ENCODE measurements at places on chromosomes 4 and X. TPM values are rescaled to one million over a fixed set of nuclear protein-coding genes. Genes with fewer than 3 reads are reported as not detected.

GRCh38 chr4:33543941-33544450 lies 2700.3 kb downstream of the ARAP2 start:
- DNase-seq, result no peak

DNA sequence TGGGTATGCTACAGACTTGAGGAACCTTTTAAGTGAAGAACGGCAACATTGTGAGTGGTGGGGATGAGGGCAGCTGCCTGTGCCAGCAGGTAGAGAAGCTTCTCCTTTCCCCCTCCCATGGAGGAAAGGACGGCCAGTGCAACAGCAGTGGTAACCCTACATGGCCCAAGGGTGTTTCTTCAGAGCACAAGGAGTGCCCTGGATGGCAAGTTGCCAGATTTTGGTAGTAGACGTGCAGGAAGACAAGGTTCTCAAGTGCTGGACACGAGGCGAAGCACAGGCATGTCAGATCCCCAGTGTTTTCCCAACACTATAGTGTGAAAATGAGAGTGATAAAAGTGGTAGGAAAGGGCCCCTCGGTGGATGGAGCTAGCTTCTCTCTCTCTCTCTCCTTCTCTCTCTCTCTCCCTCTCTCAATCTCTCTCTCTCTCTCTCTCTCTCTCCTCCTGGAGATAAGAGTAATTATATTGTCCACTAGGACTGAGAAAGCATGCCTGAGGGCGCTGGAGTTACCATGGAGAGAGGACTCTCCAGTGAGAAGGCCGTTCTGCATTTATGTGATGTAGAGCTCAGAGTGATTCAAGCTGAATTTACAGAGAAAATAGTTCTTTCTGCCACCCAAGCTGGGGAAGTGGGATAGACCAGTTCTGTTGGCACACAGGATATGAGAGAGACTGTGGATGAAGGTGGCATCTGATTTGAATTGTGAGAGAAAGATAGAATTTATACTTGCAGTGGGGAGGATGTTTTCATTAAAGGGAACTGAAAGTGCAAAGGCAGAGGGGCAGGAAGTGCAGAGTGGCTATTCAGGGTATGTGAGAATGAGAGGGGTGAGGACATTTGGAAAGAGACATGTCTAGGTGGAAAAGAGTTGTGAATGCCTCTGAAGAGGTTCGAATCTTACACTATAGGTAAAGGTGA lies 25.7 kb upstream of the TRPC3 start:
- no peak for DNase-seq

DNA sequence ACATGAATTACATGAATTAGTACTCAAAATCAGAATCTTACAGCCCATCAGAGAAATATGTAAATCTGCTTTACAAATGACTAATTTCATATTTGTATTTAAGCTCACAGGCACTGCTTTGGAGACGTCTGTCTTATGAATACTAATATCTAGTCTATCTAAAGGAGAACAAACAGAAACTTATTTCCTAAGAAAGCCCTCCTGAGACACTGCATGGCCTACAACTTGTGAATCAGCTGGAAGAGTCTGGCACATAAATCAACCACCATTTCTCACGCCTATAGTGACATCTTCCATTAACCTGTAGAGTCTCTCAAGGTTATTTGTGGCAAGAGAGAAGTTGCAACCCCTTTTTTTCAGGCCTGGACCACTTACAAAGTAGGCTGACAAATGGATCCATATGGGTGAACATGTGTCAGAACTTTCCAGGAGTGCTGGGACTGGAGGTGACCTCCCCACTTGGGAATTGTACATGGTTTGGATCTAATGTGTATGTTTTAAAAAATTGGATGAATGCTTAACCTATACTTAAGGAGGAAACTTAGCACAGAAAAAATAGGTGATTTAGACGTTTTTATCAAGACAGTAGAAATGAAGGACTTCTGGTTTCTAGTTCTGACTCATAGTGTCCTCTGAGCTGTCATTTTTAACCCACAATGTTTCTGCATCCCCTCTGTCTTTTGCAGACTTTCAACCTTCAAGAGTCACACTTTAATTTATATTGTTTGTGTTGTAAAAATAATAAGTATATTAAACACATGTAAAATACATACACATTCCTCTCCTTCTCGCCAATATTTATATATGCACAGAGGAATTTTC lies 83.2 kb upstream of the ARHGAP24 start:
- DNase-seq, result no peak

DNA sequence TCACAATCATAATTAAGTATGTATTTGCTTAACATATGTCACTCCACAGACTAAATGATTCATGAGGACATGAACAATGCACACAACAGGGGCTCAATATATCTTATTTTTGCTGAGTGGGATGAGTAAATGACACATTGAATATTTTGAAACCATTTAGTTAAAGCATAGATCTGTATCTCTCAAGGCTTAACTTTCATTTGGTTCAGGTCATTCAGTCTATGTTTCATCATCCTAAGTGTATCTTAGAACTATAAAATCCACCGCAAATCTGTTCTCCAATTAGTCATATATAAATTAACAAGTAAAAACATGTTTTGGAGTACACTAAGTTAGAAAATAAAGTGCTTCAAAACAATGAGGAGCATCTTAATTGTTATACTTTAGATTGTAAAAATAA lies 45.8 kb downstream of the AREG start:
- DNase-seq, result no peak

PFKFB1 gene
- total RNA-seq, result 1.6 TPM

GRCh38 chrX:118761939-118762707 lies 34.7 kb downstream of the IL13RA1 start:
- DNase-seq, result no peak

PABPC5 gene
- total RNA-seq, result not detected

- DNase-seq, result no peak
These were observed 408.6 kb upstream of the ACTRT1 start for GRCh38 chrX:128460835-128461234.

DNA sequence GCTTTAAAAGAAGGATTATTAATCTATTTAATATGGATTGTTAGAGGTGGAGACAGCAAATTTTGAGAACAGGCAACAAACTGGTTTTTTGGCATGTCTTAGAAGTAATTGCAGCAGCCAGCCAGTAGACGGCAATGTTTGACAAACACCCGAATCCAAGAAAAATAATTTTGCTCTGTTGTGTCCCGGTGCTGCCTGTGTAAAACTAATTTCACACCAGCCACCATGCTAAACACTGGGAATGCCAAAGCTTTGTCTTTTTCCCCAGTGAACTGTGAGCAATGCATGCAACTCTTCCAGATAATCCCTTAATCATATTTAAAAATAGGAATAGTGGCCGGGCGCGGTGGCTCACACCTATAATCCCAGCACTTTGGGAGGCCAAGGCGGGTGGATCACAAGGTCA lies 25.9 kb downstream of the SMIM31 start:
- peak; percentile 8 for DNase-seq

VEGFD gene
- total RNA-seq, result not detected

DNA sequence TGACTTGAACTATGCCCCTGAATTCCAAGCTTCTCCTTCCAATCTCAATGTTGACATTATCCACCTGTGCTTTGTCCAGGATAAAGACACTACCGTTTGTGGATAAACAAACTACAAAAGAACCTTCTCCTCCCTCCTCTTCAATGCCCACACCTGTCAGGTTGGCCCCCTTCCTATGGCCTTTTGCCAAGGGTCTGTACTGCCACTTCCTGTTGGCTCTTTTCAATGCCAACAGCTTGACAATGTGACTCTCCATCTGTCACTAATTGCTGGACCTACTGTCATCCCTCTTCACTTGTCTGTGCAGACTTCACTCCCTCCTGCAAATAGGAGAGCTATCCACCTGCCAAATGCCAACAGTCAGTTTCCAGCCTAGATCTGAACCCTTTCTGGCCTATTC lies 35.8 kb upstream of the MID1 start:
- no peak for DNase-seq

- no peak for DNase-seq
These were observed 109.6 kb downstream of the IL15 start for GRCh38 chr4:141746026-141746425.

DNA sequence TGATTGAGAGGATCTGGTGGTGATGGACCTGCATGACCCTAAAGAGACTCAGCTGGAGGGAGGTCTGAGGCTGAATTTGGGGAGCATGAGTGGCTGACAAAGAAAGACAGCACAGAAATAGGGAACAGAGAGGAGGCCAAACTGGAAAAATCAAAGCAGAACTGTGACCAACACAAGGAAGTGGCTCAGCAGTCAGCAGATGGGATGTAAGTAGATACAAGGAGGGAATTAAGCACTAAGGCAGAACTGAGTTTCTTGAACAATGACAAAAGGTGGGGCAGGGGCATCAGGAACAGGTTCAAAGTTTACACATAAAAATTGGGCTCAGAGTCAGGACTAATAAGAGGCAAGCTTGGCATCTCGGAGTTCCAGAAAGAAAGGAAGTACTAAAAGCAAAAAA lies 144.3 kb upstream of the KLF3 start:
- DNase-seq, result no peak

AKAP4 gene
- total RNA-seq, result not detected

F8A2 gene
- not detected for total RNA-seq

CXCL5 gene
- total RNA-seq, result not detected

DNA sequence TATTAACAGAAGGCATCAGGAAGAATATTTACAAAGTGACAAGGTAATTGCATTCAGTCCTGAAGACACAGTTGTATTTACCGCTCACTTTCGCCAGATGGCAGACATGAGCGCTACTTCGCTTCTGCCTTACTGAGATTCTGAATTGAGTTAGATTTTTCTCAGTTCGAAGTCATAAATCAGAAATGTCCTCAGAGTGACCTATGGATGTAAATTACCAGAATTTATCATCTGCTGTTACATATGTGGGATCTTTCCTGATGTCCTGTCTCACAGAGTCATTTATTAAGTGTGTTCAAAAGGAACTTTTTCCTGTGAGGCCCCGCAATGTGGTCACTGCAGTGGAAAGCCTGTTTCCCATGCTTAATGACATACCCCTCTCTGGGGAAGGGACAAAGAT lies 97.3 kb upstream of the DCLK2 start:
- DNase-seq, result peak; percentile 37

- no peak for DNase-seq
These were observed 50.3 kb upstream of the GEMIN8 start for GRCh38 chrX:14079891-14080430.

MAGEA10 gene
- total RNA-seq, result not detected

DNA sequence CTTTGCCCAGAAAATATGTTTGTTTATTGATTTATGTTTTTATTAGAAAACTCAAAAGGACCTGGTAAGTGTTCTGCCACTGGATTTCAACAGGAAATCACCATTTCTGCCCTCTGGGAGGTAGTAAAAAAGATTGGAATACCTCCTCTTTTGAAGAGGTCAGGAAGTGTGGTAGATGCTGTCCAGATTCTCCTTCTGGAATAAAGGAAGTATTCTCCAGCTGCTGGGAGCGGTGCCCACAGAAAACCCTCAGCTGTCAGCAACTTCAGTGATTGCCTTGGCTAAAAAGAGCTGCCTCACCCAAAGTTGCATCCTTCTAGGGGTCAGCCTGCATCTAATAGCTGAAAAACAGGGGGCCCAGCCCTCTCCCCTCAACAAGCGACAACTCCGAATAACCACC lies 13.8 kb upstream of the ZNF674 start:
- no peak for DNase-seq

TSPYL2 gene
- 83.4 TPM for total RNA-seq

DNA sequence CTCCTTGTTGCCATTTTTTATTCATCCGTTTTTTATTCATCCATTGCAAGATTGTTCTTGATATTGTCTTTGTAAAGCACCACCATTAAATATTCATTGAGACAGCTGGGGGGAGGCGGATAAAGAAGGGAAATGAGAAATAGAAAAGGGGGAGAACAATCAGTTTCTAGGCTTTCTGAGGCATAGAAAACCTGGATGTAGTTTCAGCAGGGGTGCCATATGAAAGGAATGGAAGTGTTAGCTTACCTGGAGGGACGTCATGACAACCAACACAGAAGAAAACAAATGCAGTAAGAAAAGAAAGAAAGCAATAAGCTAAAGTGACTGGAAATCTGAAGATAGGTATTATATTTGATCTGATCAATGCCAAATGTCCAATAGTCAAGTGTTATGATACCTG lies 276.1 kb downstream of the GASK1B start:
- no peak for DNase-seq

DNA sequence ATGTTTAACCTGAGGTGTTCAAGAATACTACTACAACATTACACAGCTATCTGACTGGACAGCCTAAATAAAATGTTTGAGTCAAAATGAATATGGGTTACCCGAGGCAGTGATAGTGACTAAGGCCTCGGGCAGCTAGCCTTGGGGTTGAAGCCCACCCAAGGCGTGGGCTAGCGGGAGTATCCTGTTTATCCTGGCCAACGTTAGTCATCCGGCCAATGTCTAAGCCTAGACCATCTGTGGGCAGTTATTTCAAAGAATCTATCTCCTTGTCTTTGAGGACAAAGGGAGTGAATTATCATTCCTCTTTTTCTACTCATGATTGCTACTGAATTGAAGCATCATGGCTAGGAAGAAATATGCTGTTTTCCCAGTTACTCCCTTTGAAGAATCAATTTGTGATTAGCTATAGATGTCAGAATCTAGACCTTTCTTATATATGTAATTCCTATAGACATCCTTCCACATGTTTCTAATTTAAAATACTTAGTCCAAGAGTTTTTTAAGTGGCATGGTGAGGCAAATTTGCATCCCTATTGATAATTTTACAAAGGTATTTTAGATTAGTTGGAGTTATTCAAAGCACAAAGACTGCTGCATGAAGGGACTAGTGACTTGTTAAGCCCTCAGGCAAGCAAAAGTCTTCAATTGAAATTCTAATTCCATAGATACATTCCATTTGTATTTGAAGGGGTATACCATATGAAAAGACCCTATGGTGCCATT lies 6.0 kb upstream of the PDGFC start:
- DNase-seq, result no peak

GPAT3 gene
- total RNA-seq, result 1.2 TPM

DNA sequence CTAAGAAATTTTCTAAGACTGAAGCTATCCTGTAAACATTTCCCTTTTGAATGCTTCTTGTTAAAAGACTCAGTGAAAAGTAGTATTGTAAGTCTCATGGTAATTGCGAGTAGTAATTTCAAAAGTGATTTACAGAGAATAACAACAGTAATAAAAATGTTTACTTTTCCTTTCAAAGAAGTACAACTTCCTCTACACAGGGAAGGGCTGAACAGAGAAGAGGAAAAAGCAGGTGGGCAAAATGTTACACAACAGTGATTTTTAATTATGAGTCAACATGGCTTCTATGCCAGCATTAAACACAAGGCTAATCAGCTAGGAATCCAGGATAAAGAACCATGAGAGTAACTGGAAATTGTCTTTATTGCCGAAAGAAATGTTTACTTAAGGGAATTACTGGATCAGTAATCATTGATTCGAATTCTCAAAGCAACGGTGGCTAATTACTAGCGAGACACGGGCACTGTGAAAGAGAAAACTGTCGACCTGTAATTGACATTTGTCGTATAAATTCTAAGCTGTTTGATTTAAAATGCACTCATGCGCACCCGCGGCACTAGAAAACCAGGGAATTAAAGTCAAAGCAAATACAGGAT lies 15.4 kb downstream of the UTP3 start:
- DNase-seq, result no peak

DNA sequence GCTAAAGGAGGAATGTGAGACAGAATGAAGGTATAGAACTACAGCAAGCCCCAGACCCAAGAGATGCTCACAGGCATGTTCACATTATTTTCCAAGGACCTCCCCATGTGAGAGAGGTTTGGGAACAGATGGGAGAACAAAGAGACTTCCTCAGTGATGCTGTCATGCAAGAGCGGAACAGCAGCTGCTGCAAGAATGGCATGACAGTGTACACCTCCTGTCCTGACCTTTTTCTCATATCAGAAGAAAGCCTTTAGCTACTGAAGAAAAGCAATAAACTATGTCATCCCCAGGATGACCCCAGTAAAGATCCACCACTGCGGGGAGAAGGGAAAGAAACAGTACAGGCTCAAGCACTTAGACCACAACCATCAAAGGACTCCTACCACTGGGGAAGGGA lies 7.2 kb downstream of the PRDM5 start:
- no peak for DNase-seq

RBMXL3 gene
- total RNA-seq, result not detected

CT55 gene
- total RNA-seq, result not detected

Data from activated T-cell treated with anti-CD3 and anti-CD28 coated beads, Interleukin-2, amount 50 U/mL, for 72 hours (primary cell).